ENCODE measurements at places on chromosomes 12 and 14.

- no peak for DNase-seq
These were observed 2.9 kb downstream of the ZFHX2 start for GRCh38 chr14:23548351-23549318.

- DNase-seq: no peak
These were observed 35.3 kb downstream of the SLC6A15 start for GRCh38 chr12:84877340-84877739.

GRCh38 chr14:21072781-21073339 lies 2.8 kb downstream of the ARHGEF40 start:
- DNase-seq: no peak

GRCh38 chr14:79911744-79912143 lies 299.6 kb downstream of the DIO2 start:
- no peak for DNase-seq

DNA sequence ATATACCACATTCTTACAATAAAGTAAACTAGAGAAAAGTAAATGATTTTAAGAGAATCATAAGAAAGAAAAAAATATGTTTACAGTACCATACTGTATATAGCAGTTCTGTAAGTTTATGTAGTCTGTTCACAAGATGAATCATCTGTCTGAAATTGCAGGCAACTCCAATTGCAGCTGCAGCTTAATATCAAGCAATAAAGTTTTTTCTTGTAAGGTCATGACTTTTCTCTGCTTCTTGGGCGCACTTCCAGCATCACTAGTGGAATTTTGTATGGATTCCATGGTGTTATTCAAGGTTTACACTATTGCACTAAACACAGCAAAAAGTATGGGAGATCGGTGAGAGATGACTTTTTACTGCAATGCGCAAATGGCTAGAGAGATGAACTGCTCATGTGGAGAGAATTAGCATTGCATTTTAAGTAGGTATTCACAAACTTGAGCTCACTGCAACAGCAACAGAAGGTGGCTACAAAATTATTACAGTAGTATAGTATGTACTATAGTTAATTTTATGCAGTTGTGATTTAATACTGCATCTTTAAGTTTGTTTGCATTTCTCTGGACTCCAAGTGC lies 445.4 kb upstream of the OR4E1 start:
- DNase-seq: no peak

GRCh38 chr14:91732439-91732838 lies 553 bp upstream of the CATSPERB start:
- DNase-seq: no peak

- no peak for DNase-seq
These were observed 6.8 kb upstream of the KERA start for GRCh38 chr12:91064640-91065039.

GRCh38 chr14:88228522-88229236 lies 94.4 kb downstream of the KCNK10 start:
- no peak for DNase-seq

- DNase-seq: no peak
These were observed 145.6 kb downstream of the DYRK2 start for GRCh38 chr12:67794161-67794560.

- no peak for DNase-seq
These were observed 32.8 kb downstream of the FMNL3 start for GRCh38 chr12:49674318-49674981.

DNA sequence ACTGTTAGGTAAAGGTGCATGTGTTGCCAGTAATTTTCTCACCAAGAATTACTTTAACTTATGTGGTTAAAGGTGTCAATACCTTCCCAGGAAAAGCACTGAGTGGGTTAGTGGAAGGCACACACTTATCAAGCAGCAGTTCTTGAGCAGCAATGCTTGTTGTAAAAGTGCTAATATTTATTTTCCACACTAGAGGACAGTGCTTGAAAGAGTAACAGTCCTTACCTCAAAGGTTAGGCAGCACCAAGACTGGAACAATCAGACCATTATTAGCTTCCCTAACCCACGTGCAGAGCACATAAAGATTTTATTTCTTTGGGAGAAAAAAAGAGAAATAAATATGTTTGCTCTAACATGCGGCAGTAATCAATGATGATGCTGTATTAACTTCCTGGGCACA lies 48.8 kb upstream of the KRR1 start:
- no peak for DNase-seq

DNA sequence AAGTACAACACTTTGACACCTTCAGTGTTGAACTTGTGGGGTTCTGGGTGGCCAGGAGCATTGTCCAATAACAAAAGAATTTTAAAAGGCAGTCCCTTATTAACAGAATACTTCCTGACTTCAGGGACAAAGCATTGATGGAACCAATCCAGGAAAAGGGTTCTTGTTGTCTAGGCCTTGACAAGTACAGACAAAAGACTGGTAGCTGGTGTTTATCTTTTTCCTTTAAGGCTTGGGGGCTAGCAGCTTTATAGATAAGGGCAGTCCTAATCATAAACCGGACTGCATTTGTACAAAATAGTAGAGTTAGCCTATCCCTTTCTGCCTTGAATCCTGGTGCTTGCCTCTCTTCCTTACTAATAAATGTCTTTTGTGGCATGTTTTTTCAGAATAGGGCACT lies 27.4 kb downstream of the FAM177A1 start:
- DNase-seq: no peak

- no peak for DNase-seq
These were observed 190.9 kb downstream of the SOX5 start for GRCh38 chr12:23758608-23759007.

DNA sequence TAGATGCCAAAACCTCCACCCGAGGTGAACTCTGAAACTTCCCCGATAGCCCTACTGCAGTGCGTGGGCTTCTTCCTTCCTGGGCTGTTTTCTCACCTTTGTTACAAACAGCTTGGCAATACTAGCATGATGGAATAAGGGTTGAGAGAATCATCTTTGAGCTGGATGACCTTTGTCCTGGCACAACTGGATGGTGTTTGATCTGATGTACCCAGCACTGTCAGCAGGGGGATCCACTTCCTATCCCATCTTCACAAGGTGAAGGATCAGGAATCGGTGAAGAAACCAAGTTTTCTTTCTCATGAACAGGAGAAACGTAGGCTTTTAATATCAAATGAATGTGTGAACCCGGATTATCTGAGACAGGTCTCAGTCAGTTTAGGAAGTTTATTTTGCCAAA lies 19.5 kb upstream of the LRRC10 start:
- DNase-seq: no peak

GRCh38 chr12:132824053-132824452 lies 4.6 kb downstream of the GOLGA3 start:
- no peak for DNase-seq

DNA sequence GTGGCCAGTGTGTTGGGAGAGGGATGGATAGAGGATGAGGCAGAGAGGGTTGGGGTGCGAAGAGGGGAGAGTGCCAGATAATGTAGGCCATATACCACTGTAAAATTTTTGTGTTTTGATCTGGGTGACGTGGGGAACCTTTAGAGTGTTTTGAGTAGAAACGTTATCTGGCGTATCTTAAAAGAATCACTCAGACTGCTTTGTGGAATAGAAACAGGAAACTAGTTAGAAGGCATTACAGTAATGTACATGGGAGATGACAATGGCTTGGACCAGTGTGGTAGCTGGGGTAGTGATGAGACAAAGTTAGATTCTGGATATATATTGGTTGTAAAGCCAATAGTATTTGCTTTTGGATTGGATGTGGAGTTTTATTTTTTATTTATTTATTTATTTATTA lies 20.6 kb downstream of the ATF1 start:
- no peak for DNase-seq

- DNase-seq: no peak
These were observed 7.7 kb upstream of the MDM2 start for GRCh38 chr12:68800294-68800693.

GRCh38 chr12:50006754-50007442 lies 18.4 kb downstream of the RACGAP1 start:
- DNase-seq: no peak

DNA sequence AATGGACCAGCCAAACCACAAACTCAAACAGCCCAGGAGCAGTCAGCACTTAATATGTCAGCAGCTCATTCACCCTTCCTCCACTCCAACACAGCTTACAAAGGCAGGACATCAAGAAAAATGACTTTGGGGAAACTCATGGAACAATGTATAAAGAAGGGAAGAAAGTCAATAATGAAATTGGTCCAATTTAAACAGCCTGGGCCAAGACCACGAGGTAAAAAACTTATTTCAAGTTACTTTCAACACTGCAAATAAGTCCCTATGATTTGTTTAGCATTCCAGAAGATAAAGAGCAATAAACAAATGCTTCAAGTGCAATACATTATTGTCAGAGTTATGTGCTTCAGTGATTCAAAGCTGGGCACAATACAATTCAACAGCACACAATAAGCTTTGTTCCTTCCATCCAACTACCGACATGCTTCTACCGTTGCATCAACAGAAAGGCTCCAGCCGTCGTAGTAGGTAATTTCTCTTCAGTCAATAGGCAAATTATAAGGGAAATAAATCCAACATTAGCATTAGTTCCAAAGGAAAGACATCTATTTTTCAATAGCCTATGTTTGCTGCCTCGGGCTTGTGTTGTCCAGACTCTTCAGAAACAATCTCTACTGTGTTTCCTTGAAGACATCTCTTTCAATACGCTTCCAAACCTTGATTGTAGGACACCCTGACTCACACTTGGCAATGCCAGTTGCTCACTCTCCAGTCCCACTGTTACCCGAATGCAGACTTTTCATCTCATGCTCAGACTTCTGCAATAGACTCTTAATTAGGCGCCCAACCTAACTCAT lies 225.7 kb downstream of the NUAK1 start:
- no peak for DNase-seq

GRCh38 chr14:65040666-65041433 lies 54.2 kb downstream of the FNTB start:
- no peak for DNase-seq

DNA sequence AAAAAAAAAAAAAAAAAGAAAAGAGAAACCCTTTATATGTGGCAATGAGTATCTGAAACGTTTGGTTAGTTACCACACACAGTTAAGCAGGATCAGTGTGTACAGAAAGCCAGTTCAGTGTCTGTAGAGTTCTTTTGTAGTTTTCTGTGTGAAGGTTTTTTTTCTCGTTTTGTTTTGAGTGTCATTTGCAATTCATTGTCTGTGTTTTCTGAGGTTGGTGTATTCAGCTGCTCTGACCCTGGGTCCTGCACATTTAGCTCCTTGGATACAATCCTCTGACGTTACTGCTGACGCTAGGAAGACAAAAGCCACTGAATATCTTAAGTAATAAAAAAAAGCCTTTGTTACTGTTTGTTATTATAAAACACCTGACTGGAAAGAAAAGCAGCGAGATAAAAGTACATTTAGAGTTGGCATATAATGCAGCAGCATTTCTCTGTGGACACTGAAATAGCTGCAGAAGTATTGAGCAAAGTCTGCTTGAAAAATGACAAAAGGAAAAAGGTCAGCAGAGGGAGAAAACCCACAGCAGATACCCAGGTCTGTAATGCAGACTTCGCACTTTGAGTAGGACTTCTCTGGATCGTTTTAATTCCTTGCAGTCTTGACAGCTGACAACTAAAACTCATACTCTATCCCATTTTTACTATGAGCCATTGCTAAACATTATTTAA lies 89.0 kb downstream of the POLR3B start:
- DNase-seq: no peak

- DNase-seq: no peak
These were observed 25.4 kb upstream of the COL2A1 start for GRCh38 chr12:48029491-48030172.

GRCh38 chr12:50065726-50066310 lies 8.4 kb downstream of the ASIC1 start:
- no peak for DNase-seq

All from CD14-positive monocyte (primary cell).